M059J (cell line): ENCODE measurements at places on chromosomes 1 and 21.

DNA sequence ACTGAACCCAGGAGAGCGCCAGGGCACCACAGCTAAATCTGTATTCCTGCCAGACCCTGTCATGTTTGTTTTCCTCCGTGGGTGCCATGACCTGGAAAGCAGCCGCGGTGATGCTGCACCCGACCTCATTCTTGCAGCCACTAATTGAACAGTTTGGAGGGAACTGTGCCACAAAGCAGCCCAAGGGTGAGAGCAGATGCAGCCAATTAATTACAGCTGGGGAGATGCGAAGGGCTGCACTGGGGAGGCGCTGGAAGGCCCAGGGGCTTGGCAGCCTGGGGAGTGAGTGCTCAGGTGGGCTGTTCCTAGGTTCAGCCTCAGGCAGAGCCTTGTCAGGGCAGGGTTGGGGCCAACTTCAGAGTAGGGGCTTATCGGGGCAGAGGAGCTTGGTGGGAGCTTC is 158.4 kb upstream of the CD34 start:
- no peak for DNase-seq

- no peak for DNase-seq
Measured at GRCh38 chr1:247111259-247111699, 7.1 kb upstream of the ZNF669 start.

GRCh38 chr1:220195701-220196100 is 76.6 kb downstream of the RAB3GAP2 start:
- no peak for DNase-seq

- DNase-seq, result peak; percentile 9
Measured at GRCh38 chr1:178311164-178311563, 185.6 kb downstream of the CLEC20A start.

DNA sequence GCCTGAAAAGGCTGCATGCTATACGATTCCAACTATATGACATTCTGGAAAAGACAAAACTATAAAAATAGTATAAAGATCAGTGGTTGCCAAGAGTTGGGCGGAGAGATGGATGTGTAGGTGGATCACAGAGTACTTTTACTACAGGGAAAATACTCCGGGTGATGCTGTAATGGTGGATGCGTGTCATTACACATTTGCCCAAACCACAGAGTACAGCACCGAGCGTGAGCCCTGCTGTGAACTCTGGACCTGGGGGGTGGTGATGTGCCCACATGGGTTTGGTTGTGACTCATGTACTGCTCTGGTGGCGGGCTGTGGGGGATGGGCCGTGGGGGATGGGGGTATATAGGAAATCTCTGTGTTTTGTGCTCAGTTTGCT is 162.7 kb upstream of the COL6A1 start:
- peak; percentile 89 for DNase-seq

DNA sequence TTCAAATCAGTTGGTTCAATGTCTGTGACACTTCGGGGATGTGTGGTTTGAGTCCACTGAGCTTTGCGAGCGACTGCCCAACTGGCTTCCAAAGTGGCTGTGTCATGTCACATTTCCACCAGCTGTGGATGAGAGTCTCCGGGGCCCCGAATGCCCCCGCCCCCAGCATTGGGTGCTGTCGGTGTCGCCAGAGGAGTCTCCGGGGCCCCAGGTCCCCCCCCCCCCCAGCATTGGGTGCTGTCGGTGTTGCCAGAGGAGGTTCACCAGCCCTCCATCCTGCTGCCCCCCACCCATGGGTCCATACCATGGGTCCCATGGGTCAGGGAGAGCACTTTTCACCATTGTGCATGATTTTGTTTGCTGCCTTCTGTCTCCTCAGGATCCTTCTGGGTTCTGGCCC is 9.0 kb upstream of the SMYD3 start:
- DNase-seq, result no peak

DNA sequence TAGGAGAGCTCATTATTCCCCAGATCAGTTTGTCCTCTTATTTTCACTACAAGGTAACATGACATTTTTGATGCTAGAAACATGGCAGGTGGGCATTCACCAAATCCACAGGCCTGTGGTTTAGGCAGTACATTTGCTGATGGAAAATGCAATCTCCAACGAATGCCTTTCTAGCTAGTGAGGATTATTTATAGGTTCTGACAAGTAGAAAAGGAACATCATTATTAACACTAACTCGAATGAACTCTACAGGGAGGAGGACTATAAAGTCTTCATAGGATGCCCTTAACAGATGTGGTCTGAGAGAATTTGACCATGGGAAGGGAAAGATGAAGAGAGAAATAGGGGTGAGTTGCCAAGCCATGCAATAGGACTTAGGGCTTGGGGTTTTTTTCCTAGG is 71.5 kb upstream of the BCL10 start:
- DNase-seq, result no peak

GRCh38 chr1:248288391-248288790 is 10.6 kb upstream of the OR2T33 start:
- no peak for DNase-seq

GRCh38 chr21:15255261-15255660 is 190.5 kb upstream of the NRIP1 start:
- no peak for DNase-seq

DNA sequence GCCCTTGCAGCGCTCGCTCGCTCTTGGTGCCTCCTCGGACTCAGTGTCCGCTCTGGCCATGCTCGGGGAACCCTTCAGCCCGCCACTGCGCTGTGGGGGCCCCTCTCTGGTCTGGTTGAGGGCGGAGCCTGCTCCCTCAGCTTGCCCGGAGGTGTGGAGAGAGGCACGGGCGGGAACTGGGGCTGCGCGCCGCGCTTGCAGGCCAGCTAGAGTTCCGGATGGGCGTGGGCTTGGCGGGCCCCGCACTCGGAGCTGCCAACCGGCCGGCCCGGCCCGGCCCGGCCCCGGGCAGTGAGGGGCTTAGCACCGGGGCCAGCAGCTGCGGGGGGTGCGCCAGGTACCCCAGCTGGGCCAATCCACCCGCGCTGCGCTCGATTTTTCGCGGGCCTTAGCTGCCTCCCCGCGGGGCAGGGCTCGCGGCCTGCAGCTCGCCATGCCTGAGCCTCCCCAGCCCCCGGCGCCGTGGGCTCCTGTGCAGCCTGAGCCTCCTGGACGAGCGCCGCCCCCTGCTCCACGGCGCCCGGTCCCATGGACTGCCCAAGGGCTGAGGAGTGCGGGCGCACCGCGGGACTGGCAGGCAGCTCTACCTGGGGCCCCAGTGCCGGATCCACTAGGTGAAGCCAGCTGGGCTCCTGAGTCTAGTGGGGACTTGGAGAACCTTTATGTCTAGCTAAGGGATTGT is 217.0 kb upstream of the PKN2 start:
- no peak for DNase-seq

DNA sequence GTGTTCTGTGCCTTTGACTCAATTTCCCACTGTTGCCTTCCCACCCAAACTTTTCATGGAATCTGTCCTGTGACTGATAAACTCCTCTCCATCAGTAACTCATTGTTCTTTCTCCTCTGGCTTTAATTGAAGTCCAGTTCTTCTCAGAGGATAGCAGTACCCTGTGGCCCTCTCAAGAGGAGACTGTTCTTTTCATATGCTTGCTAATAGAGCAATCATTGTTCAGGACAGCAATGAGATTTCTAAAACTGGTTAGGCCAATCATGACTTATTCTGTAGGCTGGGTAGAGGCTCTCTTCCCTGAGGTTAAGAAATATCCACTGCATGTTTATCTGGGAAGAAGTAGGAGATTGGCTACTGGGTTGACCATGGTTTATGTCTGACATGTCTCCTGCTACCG is 98.8 kb downstream of the CHD1L start:
- no peak for DNase-seq

- DNase-seq, result no peak
Measured at GRCh38 chr21:31594726-31595125, 64.8 kb upstream of the SOD1 start.

- no peak for DNase-seq
Measured at GRCh38 chr1:221774054-221774842, 32.4 kb upstream of the DUSP10 start.

DNA sequence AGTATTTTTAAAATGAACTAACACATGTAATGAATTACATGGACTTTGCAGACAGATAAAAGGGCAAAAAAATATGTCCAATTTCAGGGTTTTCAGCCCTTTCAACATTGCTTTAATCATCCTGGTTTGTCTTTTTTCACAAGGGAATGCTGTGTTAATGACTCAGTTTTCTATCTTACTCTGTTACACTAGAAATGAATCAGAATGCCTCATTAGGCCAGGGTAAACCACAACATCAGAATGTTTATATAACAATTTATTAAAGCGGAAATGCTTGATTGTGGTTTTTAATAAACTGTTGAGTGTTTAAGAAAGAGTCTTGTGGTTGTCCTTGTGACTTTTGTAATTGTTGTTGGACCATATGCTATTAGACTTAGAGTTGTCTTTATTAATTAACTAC is 13.5 kb downstream of the GORAB start:
- peak; percentile 92 for DNase-seq

- no peak for DNase-seq
Measured at GRCh38 chr21:45415188-45415942, 10.4 kb downstream of the COL18A1 start.

DNA sequence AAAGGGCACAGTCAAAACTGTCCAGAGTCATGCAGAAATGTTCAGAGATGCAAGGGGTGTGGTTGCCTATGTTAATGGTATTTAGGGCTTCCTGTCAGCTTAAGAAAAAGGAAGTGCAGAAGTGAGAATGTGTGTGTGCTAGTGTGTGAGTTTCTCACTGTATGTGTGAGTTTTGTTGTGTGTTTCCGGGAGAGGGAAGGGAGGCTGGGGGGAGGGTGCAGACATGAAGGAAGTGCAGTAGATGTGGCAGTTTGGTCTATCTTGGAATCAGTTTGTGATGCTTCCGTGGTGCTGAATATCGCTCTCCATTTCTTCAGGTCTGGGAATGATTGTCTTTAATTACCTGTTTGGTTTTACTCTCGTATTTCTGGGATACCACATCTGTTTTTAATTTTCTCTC is 16.5 kb upstream of the ATP6V1G3 start:
- no peak for DNase-seq

GRCh38 chr1:50605186-50605875 is 182.1 kb upstream of the DMRTA2 start:
- DNase-seq, result peak; percentile 49

GRCh38 chr21:35861661-35862060 is 198.7 kb downstream of the SETD4 start:
- peak; percentile 42 for DNase-seq

DNA sequence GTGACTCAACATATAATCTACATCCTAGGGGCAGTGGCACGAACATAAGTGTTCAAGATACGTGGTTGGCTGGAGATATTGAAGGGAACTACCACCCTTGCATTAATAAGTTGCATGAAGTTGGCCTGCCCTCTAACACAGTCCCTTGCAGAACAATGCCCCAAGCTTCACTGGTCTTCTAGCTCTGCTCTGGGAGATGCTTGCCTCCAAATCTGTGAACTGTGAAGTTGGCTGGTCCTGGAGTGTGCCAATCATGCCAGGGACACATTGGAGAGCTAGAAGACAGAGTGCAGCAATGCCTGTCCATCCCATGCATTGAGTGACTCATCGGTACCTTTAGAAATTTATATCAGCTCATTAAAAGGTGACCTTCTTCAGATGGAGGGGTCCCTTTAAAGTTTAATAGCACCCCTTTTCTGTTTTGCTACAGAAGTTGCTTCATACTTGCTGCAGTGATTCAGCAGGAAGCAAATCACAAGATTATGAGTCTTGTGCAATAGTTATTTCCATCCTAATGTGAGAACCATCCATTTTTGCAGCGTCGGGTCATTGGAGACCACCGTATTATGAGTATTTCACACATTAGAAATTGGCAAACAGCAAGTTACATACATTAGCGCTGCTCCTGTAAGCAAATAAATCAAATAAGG is 55.2 kb upstream of the KAZN start:
- DNase-seq, result peak; percentile 49

DNA sequence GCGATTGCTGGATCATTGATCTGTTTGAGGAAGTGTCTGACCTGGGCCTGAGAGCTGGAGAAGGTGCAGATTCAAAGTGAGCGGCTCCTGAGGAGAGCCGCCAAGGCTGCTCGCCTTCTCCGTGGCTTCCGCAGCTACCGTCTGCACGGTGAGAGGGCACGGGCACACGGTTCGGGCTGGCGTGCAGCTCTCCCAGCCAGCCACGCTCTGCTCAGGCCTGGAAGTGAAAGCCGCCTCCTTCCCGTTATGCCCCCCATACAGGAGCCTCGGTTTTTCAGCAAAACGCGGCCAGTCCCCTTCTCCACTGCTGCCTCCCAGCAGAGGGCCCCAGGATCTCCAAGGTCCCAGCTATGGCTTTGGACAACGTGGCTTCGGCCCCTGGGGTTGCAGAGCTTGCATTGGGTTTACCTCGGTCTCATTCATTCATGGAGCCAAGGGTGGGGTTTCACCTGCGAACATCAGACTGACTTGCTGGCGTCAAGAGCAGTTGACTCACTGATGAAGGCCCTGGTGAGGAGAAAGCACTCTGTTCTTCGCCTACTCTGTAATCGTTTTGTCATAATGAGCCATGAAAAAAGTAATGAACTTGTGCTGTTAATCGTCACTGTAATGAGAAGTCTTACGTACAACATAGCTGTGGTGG is 24.4 kb upstream of the PDXK start:
- no peak for DNase-seq

DNA sequence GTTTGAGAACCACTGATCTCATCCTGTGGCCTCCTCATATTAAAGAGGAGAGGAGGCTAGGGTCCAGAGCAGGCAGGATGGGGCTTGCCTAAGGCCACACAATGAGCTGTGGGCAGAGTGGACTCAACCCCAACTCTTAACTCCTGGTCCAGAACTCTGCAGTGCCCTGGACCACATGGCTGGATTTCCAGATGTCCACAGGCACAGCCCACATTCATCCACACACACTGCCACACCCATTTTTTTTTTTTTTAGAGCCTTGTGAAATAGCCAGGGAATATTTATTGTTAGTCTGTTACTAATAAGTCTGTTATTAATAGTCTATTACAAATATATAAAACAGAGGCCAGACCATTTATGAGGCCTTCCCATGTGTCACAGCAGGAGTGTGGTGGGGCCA is 192.2 kb downstream of the TRABD2B start:
- DNase-seq, result no peak

DNA sequence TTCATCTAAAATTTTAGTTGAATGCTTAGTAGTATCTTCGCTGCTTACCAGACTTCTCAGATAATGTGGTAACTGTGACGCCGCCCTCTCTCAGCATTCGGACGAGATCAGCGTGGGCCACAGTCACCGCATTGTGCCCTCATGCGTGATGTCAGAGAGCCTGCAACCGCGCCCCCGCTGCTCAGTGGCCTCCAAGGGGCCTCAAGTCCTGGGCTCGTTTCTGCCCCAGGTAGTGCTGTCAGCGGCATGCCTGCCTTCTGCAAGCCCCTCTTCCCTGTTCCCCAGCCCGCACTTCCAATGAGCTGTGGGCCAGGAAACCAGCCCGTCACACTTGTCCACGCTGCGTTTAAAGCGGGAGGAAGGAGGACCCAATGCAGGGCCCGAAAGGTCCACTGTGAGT is 61.6 kb upstream of the TRAPPC10 start:
- no peak for DNase-seq
